ENCODE measurements at places on chromosomes 16 and 17.
A peak's percentile ranks its signal among the peaks of the same experiment; 100 is the strongest.

DNA sequence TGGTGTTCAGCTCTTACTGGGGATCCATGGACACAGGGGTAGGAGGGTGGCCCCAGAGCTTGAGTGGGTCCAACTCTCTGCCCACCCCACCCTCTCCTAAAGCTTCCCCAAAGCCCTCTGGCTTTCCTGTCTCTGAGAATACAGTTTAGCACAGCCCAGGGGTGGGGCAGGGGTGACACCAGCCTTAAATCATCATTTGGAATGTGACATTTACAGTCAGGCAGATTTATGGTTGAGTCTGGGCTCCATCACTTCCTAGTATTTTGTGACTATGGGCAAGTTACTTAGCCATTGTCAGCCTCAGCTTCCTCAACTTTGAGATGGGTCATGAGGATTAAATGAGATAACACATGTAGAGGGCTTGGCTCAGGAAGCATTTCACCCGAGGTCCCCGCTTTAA, 193.1 kb upstream of the IRX6 start:
- DNase-seq: no peak

DNA sequence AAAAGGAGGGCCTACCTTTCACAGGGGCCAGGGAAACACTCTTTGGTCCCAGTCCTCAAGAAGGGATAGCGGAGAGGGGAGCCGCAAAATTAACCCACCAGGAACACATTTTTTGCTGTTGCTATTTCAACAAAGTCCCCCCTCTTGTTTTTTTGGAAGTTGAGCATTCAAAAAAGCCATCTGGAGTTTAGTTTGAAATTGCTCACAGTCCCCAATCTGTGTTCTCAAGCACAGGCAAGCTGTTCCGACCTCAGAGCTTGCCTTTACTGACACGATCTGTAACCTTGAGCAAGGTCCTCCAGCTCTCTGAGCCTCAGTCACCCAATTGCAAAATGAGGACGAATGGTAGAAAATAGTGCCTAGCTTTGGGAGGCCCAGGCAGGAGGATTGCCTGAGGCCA, 131.1 kb downstream of the ZNF423 start:
- DNase-seq: no peak

GRCh38 chr16:47995354-47995753, 160.4 kb downstream of the ABCC12 start:
- no peak for DNase-seq

DNA sequence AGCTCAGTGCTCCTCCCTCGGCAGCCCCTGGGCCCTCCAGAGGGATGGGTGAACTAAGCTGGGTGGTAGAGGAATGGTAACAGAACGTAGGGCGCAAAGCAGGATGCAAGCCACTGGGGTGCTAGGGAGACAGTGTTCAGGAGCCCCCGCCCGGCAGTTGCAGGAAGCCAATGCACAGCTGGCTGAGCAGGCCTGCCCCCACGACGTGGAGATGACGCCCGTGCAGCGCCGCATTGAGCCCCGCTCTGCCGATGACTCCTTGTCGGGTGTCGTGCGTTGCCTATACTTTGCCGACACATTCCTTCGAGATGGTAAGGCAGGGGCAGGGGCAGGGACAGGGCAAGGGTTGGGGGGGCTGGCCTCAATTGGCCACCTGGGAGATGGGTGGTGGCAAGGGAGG, 12.9 kb downstream of the LLGL1 start:
- DNase-seq: no peak

GRCh38 chr16:88316151-88316550, 66.6 kb upstream of the ZNF469 start:
- no peak for DNase-seq

- DNase-seq: no peak
These were observed 1.9 kb downstream of the CREBBP start for GRCh38 chr16:3878610-3879009.

DNA sequence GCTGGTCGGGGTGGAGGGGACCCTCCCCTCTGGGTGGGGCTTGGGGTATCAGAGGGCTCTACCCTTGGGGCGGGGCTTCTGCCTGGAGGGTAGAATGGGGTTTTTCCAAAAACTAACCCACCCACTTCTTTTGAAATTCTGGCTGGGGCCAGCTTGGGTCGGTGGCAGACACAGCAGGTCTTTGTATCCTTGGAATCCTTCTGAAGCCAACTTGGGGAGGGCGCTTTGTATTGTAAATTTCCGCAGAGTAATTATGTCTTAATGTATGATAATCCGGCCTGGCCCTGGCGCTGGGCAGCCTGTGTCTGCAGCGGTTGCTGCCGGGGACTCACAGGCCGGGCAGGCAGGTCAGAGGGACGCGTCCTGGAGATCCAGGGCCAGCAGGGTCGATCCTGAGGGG, 33.9 kb upstream of the GSE1 start:
- DNase-seq: no peak

DNA sequence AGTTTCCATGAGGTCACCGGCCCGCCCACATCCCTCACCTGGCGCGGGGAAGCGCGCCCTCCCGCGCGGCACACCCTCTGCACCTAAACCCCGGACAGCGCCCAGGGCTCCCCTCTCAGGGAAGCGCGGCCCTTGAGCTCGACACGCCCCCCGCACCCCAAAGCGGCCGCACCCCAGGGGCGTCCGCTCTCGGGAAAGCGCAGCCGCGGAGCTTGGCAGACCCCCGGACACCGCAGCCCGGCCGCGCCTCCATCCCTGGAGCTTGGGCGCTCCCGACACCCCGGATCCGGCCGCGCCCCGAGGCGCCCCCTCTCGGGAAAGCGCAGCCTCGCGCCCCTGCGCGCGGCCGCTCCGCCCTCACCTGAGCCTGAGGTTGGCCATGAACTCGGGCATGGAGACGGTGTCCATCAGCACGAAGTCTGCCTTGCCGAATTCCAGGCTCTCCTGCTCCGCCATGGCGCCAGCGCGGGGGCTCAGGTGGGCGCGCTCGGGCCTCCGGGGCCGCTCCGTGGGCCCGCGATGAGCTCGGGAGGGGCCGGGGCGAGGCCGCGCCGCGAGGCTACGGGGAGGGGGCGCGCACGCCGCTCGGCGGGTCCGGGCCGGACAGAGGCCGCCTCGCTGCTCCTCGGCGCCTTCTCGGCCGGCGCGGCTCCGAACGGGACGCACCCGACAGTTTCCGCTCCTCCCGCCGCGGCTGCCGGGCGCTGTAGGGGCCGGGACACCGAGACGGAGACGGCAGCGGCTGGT, at the start of gene MYO1D:
MYO1D (minus strand) TSS at position 708 of the 747 bp plus-strand sequence; CDS start at position 456, 252 bp downstream.
- peak; percentile 71 for DNase-seq

DNA sequence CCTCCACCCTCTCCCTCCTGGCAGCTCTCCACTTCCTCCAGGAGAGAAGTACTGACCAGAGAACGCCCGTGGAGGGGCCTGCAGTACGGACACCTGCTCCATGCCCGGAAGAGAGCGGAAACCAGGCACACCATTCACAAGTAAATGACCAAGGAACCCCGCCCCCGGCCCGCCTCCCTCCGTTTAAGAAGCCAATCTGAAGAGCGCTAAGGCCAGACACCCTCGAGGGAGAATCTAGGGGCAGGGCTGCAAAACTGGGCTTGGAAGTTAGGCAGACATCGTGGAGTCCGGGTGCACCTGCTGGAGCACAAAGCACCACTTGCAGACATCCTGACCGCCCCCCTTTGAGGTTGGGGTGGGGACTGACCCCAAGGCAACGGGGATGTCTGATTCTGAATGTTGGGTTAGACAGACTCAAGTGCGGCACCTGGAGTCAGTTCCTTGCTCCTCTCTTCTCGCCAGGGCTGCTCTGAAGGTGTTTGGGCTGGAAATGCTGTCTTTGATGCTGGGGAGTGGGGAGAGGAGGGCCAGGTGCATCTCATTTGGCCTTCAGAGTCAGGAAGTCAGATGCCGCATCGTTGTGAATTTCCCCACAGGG, 964 bp upstream of the FAAP100 start:
- peak; percentile 80 for DNase-seq

- DNase-seq: peak; percentile 86
These were observed 3.0 kb downstream of the PFN1 start for GRCh38 chr17:4945176-4945943.

All from activated naive CD4-positive, alpha-beta T cell treated with anti-CD3 and anti-CD28 coated beads, Interleukin-2, amount 50 U/mL, for 72 hours (primary cell).